CD4-positive, CD25-positive, alpha-beta regulatory T cell (primary cell): ENCODE measurements at places on chromosomes 12 and 14. TPM values are rescaled to one million over a fixed set of nuclear protein-coding genes. Genes with fewer than 3 reads are reported as not detected.

GRCh38 chr12:39912211-39912980 lies 193.5 kb downstream of the SLC2A13 start:
- DNase-seq: no peak

- no peak for DNase-seq
Measured at GRCh38 chr14:61535458-61535857, 159.9 kb upstream of the HIF1A start.

DNA sequence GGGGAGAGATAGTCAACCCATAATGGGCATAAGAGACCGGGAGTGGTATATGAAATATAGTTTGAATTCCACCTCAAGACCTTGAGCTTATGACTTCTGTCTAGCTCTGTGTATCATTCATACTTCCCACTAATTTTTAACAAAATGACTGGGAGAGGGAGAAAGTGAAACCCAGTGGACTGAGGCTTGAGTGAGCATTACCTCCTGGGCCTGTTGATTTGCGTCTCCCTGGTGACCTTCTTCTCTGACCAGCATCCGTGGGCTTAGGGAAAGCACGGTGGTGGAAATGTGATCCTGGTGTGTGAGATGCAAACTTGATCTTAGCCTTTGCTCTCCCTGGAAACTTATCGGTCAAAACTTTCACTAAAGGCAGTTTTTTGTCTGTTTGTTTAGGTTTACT lies 207.9 kb upstream of the BCL2L14 start:
- no peak for DNase-seq

DNA sequence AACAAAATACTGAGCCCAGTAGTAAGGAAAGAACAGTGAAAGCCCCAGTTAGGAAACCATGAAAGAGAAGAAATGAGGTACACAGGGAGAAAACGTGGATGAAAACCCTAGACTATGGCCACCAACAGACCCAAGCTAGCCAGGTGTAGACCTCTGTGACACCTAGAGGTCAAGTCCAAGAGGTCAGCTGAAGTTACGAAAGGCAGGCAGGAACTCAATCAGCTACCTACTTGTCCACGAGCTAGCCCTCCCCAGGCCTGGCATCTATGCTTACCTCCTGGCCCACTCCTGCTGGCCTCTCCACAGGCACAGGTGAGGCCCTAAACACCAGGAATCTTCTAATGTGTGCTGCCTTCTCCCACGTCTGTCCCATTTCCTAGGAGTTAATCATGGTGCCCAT lies 48.7 kb downstream of the DPF3 start:
- no peak for DNase-seq

DNA sequence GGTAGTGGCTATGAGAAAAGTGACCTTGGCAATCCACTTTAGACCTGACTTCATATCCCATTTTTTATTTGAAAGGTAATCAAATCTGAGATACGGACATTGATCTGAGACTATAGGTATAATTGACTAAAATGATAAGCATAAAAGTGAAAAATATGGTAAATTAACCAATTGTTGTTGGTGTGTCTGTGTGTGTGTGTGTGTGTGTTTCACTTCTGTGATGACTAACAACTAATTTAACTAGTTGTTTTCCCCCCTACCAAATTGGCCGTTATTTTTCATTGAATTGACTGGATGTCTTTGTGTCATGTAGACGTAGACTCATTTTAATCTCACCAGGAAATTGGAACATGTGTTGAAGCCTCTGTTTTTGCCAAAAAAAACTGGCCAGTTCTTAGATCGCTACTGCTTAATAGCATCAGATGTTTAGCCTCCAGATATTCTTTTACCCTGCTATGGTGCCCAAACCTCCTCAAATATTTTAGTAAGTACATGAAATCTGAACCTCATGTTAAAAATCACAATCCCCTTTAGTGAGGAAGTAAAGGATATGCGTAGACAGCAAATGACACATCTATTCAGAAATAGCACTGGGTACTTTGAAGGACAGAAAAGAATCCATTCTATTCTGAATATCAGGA lies 395.0 kb downstream of the EGLN3 start:
- DNase-seq: no peak

- no peak for DNase-seq
Measured at GRCh38 chr14:90398841-90399540, 2.2 kb downstream of the CALM1 start.

GRCh38 chr12:110927546-110927945 lies 7.2 kb upstream of the MYL2 start:
- DNase-seq: no peak

GRCh38 chr14:31881531-31882310 lies 195.4 kb upstream of the ARHGAP5 start:
- no peak for DNase-seq

DNA sequence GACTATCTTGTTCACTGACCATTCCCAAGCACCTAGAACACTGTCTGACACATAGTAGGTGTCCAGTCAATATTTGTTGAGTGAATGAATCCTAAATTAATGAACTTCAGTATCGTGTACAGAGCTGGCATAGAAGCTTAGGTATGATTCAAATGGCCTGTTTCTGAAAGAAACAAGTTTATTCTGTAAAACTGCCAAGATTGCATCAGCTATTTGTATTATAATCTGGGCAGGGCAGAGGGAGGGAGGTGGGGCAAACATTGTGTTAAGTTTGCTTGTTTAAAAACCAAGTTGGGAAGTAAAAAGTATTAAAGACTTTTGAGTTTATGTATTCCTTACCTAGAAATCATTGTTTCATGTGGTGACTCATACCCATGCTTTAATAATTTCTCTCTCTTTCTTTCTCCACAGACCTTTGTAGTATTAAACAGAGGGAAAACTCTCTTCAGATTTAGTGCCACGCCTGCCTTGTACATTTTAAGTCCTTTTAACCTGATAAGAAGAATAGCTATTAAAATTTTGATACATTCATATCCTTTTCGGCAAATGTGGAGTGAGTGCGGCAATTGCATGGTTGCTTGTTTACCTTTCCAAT lies 92.8 kb downstream of the SCN8A start:
- no peak for DNase-seq

GRCh38 chr12:54415221-54415929 lies 3.7 kb downstream of the ITGA5 start:
- DNase-seq: no peak

TAS2R9 gene
- not detected for total RNA-seq

APOF gene
- not detected for total RNA-seq

LUM gene
- not detected for total RNA-seq

LRRK2 gene
- 0.15 TPM for total RNA-seq

SLC10A1 gene
- total RNA-seq: not detected

MLXIP gene
- 83.2 TPM for total RNA-seq

CD4 gene
- total RNA-seq: 224 TPM

SERPINA3 gene
- not detected for total RNA-seq
